Hippocampal formation (tissue), 2 donors: ENCODE measurements at places on chromosomes 6 and 20.

- no peak for DNase-seq
These were observed 10.3 kb downstream of the ADISSP start for GRCh38 chr20:3757268-3757667.

DNA sequence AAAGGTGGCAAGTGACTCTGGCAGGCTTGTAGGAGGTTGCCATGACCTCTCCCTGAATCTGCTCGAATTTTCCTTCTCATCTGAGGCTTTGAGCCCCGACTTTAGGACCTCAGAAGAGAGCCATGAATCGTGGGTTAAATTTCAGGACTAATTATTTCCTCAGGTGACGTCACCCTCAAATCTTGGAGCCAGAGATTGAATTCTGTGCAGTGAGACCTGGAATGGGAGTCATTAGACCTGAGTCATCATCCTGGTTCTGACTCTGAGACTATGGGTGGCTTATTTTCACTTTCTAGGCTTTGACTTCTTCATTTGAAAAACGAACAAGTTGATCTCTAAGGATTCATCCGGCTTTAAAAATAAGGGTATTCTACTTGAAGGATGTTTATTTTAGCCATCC lies 48.5 kb upstream of the PDYN start:
- no peak for DNase-seq

- no peak for DNase-seq
These were observed 4.3 kb downstream of the FAM217A start for GRCh38 chr6:4074478-4075235.

GRCh38 chr20:40683894-40684268 lies 5.2 kb downstream of the MAFB start:
- DNase-seq, result no peak

GRCh38 chr20:43711098-43711654 lies 15.6 kb downstream of the GTSF1L start:
- no peak for DNase-seq

- DNase-seq, result no peak
These were observed 196.7 kb downstream of the MOXD1 start for GRCh38 chr6:132204591-132204990.
